ENCODE measurements at places on chromosomes 1 and 21.

GRCh38 chr1:179817789-179818188 lies 59.8 kb downstream of the TOR1AIP2 start:
- no peak for DNase-seq

DNA sequence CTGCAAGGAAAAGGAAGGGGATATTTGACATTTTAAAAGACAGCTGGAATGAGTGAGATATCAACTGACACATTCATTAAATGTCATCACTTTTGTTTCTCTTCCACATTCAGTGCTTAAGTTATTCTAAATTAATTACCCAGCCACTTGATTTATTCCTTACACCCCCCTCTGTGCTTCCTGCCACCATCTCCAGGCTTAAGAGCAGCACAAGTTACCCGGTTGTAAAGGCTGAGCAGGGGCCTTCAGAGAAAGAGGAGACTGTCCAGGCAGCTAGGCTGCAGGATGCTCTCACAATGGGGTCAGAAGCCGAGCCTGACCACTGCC lies 71.4 kb downstream of the SYT6 start:
- no peak for DNase-seq

DNA sequence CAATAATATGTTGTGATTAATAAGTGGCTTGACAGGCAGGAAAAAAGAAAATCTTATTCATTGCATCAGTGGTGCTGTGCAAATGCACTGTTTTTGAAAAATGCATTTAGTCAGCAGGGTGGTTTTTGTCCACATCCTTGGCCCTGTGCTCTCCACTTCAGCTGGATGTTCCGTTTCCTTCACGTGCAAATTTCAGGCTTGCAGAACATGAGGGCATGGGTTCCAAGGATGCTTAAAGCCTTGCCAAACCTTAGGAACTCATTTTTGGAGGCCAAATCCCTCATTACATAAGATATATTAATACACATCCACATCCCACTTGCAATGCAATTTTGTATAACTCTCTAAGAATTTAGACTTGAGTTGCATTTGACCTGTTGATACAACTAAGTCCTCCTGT lies 410.1 kb downstream of the PRDM2 start:
- DNase-seq, result no peak

DNA sequence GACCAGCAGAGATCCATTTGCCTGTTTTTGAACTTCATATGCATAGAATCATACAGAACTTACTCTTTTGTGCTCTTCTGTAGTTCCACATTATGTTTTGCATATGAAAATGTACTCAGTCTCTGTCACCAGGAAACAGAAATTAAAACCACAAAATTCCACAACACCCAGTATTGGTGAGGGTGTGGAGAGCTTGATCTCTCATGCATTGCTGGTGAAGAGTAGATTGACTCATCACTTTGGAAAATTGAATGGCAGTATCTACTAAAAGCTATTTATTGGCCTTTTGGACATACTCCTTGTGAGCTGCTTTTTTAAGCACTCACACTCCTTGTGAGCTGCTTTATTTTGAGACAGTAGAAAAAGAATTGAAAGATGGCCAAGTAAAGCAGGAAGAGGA lies 43.3 kb downstream of the VTCN1 start:
- DNase-seq, result no peak

GRCh38 chr1:87150143-87150542 lies 178.5 kb upstream of the LMO4 start:
- no peak for DNase-seq

DNA sequence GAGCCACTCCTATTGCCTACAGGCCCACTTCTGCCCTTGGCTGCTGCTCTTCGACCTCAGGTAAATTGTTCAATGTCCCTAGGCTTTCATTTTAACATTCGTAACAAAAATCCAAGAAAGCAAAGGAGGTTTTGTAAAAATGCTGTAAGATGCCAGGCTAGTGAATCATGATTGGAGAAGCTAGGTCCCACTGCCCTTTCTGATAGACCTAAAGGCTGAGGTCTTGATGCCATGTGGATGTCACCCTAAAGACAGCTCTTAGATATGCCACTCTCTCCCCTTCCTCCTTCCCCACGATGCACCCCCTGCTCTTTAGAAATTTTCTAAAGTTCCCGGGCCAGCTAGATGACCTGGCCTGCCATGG lies 9.9 kb upstream of the TMEM39B start:
- no peak for DNase-seq

- DNase-seq, result no peak
Observed at GRCh38 chr1:17615959-17616358, 76.5 kb downstream of the ARHGEF10L start.

DNA sequence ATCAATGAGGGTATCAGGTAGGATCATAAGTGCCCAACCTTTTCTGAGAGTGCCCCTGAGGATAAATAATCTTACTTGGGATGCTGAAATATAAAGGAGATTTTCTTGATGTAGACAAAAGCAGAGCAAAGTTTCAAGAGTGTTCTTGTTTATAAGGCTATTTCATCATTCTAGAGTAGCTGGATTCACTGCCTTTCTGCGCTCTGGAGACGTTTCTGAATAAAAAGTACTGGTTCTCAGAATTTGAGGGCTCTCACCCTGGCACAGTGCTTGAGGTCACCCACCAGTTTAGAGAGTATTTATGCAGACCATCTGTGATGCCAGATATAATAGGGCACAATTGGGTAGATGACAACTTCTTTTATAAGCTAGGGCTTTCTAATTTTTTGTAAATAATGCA lies 103.3 kb downstream of the GDAP2 start:
- no peak for DNase-seq

DNA sequence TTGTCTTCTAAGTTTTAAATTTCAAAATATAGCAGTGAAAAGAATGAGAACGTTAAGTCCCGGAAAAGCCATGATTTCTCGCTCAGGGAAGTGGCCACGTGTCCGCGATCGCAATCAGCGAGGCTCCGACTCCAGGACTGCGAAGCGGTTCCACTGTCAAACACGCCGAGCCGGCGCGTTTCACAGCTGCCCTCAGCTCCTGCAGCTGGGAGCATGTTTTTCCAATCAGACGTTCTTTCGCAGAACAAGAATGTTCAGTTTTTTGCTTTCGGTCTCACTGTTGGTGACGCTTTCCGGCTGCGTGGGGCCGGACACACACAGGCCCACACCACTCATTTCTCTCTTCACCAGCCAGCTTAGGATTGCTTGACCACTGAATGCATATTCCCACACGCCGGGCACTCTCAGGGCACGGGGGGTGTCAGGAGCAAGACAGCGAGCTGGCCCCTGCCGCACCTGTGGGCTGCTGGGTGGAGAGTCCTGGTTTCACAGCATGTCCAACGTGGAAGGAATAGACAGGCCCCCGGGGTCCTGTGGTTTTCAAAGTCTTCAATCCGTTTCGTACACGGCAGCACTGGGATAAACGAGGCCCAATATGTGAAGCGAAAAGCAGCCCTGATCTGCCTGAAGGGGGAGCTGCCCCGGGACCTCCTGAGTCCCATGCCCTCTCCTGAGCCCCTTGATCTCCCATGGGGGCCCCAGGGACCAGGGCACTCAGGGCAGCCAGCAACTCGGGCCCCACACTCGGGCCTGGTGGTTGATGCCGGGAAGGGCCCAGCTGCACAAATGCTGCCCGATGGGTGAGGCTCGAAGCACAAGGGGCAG lies 47.3 kb upstream of the COL18A1 start:
- DNase-seq, result no peak

DNA sequence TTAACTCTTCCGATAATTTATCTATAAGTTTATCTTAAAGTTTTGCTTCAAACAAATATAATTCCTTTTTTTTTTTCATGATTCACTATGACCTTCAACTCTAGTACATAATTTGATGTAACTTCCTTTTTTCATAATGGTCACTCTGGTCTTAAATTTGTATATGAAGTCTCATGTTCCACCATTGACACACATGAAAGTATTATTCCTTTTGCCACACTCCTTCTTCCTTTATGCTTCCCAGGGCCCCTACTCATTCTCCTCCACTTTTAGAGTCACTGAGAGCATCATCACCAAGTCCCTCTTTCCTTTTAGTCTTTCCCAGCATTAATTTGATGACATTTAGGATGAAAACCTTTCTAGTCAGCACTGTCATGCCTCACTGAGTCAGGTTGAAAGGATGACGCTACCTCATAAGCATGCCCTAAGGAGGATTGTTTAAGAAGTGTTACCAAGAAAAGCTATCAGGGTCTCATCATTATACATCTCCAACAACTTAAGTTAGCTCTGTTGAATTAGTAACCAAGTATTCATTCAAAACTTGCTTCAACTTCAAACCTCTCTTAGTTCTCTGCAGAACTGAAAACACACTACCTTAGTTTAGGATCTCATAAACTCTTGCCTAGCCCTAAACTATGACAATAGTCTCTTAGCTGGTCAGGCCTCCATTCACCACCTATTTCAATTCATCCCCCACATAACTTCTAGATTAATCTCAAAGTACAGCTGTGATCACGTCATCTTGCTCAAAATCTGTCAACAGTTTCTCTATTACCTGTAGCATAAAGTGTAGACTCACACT lies 14.5 kb downstream of the AUNIP start:
- DNase-seq, result no peak

DNA sequence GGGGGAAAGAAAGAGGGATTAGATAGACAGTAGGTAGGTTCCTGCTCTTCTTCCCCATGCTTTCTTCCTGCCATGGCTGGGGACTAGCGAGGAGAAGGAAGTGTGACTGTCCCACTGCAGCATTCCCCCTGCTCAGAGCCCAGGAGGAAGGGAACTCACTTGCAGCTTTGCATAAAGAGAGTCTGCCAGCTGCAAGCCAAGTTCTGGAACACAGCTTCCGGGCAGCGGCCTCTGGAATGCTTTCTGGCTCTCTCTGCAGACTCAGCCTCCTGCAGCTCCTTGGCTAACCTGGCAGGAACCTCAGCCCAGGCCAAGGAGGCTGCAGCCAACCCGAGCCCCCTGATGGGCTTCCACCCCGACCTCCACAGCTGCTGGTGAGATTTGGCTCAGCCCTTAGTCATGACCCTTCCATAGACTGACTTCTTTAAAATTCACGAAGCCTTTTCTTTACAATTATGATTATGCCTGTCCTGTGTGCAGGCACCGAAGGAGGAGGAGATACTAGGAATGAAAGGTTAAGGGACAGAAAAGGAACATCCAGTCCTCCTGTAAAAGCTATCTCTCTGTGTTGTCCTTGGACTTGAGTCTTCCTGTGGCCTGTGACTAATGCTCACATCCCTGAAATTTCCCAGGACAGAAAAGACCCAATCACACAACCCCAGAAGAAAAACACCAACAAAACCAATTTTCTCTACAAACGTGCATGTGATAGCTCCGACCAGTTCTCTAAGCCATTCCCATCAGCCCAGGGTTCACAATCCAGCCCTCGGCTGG lies 108.2 kb upstream of the OLIG2 start:
- no peak for DNase-seq

GRCh38 chr1:94315552-94316116 lies 78.2 kb upstream of the ARHGAP29 start:
- no peak for DNase-seq

DNA sequence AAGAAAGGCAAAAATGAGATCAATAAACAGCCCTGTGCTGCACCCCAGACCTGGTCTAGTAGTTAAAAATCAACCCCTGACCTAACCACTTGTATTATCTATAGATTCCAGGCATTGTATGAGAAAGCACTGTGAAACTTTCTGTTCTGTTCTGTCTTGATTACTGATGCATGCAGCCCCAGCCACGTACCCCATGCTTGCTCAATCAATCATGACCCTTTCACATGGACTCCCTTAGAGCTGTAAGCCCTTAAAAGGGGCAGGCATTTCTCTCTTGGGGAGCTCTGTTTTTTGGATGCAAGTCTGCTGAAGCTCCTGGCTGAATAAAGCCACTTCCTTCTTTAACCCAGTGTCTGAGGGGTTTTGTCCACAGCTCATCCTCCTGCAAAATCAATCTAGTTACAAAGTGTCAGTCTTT lies 24.2 kb upstream of the CD34 start:
- no peak for DNase-seq

DNA sequence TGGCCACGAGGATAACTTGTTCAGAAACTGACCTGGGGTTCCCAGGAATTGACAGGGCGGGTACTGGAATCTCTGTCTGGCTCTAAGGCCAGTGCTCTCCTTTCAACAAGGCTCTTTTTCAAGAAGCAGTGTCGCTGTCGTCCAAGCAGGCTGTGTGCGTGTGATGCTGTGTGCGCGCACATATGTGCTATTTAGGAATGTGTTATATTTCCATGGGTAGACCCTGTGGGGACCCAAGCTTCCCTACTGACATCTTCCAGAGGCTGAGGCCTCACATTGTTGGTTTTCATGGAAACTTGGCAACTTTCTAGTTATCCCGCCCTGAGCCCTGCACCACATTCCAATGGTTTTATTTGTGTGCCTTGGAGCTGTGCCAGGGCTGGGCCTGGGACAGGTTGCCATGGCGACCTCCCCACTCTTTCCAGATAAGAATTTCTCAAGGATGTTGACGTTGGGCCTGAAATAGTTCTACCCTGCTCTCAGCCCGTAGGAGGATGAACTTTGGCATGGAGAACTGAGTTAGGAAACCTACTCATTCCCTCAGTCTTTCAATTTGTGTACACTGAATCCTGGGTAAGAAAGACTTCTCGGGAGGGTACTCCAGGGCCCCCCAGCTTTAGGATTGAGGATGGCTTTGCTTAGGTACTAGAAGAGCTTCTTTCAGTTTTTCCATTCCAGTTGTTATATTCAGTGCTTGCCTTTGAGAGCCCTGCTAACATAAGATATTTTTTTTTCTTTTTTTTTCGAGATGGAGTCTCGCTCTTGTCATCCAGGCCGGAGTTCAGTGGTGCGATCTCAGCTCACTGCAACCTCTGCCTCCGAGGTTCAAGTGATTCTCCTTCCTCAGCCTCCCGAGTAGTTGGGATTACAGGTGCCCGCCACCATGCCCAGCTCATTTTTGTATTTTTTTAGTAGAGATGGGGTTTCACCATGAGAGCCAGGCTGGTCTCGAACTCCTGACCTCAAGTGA lies 38.8 kb upstream of the SRSF10 start:
- DNase-seq, result peak; percentile 98

DNA sequence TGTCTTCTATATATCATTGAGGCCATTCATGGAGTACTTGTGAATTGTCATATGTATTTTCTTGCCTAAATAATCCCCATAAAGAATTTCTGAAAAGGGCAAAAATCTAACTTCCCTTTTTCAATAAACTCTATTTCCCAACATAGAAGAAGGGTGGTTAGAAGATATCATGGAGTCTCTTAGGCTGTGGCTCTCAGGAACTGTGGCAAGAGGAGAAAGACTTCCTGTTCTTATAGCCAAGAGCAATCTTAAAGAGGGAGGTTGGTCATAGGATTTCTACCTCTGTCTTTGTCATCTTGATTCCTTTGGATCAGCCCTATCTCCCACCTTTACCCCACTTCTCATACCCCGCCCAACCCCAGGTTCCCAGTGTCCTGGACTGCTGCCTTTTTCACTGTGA lies 175.8 kb downstream of the TYW3 start:
- no peak for DNase-seq

- DNase-seq, result peak; percentile 75
Observed at GRCh38 chr1:181469829-181470228, 13.5 kb upstream of the CACNA1E start.

- no peak for DNase-seq
Observed at GRCh38 chr1:155313261-155313660, 4.6 kb downstream of the FDPS start.

DNA sequence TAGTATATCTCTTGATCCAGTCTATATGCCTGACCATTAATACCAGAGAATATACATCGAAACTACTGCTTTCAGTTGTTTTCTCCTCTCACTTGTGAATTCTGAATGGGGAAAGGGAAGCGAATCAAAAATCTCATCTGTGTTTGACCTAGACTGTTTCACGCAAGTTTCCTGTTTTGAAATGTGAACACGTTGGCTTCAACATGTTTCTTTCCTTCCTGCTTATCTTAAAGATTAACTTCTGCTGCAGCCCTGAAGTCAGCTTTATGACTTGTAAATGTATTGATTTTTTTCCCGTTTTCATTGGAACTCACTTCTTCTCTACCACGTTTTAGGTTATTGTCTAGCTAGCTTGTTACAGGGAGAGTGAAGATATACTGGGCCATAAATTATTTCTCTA lies 49.9 kb downstream of the SNX27 start:
- DNase-seq, result no peak
